ENCODE measurements at places on chromosomes 16 and 17. TPM values are rescaled to one million over a fixed set of nuclear protein-coding genes. Genes with fewer than 3 reads are reported as not detected.
A peak's percentile ranks its signal among the peaks of the same experiment; 100 is the strongest.

Gene ATAD5
- polyA plus RNA-seq: 9.1 TPM

Gene CES3
- 1.3 TPM for polyA plus RNA-seq

Gene CMTM1
- polyA plus RNA-seq: 6.8 TPM

Gene CTRB1
- not detected for polyA plus RNA-seq

Gene MILR1
- 2.3 TPM for polyA plus RNA-seq

Gene CLEC19A
- polyA plus RNA-seq: not detected

Gene ZACN
- 22.3 TPM for polyA plus RNA-seq

DNA sequence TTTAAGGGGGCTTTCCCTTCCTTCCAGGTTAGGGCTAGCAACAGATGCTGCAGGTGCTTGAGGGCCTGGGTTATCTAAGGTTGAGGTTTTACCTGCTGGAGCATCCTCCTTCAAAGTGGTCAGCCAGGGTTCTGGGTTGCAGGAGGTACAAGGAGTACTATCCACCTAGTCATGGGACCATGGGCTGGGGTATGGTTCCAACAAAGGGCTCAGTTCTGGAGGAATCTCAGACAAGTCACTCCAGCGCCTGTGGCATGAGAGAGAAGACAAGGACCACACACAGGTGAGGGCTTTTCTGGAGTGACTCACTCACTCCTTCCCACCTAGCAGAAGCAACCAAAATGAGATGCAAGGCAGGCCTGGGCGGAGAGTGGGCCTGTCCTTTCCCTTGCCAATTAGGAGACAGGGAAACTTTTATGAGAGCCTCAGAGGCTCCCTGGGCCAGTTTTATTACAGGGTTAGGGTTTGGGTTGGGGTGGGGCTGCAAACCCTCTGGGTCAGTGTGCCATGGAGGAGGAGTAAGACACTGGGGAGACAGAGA is 2.2 kb downstream of the MYO19 start:
- DNase-seq: no peak

DNA sequence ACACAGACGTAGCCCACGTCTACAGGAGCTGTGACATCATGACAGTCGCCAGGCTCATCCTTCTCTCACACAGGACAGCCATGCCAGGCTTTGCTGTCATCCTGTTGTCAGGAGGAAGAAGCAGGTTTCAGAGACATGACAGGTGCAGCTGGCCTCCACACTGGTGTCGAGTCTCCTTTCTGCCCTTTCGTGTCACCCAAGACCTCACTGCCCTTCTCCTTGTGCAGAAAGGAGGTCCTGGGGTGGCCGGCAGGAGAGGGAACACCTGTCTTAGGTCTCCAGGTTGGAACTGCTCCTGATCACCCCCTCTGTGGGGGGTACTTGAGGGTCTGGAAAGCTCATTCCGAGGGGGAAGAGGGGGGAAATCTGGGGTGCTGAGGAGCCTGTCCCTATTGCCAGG is 41.6 kb upstream of the IRF8 start:
- DNase-seq: no peak

DNA sequence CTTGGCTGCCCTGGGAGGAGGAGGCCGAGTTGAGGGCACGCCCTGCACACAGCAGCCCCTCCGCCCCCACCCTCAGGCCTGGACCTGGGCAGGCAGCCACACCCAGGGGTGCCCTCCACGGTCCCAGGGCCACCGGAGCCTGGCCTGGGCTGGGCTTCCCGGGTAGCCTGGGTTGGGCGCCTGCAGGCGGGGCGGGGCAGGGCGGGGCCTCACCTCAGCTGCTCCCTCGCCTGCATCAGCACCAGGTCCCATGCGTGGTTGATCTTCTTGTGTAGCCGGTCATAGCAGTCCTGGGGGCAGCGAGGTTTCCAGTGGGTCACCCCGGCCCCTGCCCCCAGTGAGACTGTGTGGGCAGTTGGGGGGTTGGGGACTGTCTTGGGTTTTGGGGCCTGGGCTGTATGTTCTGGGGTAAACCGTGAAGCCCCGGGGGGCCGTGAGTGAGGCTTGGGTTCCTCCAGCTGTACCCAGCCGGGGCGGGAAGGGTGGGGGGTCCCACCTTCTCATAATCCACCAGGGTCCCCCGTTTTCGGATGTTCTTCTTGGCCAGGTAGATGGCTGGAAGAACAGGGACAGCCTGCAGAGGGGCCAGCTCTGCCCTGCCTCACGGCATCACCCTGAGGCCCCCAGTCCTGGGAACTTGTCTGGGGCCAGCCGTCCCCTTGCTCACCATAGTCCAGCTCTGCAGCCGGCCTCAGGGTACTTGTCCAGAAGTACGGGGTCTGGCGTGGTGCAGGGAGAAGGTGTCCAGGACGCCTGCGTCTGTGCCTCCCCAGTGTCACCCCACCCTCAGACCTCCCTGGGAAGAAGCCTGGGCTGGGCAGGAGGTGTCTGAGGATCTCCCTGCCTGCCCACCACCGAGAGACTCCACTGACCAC is 2.0 kb downstream of the RGS11 start:
- DNase-seq: no peak

DNA sequence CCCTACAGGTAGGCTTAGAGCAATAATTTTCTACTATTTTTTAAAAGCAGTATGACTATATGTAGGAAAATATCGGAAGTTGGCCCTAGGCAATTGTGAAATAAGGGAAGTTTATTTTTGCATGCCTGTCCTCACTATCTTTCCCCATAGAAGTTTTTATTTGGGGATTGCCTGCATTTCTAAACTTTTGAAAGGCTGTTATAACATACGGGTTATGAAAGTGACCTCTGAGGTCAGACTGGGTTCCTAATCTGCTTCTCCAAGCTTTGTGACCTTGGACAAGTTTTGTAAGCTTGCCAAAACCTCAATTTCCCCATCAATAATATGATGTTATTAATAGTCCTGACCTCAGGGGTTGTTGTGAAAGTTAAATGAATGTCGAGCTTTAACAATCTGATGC is 67.1 kb downstream of the ARHGAP44 start:
- DNase-seq: no peak

DNA sequence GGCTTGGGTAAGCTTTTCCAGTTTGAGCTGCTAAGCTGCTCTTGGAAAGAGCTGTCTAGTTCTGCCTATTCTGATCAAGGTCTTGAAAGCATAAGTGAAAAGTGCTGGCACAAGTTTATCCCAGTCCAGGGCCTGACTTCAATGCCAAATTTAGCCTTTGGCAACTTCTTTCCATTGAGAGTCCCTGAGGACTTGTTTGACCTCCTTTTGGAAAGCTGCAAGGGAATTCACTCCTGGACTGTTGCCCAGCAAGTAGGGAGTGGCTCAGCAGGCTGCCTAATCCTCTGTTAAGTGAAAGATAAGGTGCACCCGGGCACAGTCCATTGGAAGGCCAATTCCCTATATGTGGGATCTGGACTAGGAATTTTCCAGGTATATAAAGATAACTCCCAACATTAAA is 16.0 kb upstream of the TANC2 start:
- DNase-seq: no peak

- no peak for DNase-seq
Measured at GRCh38 chr17:27239584-27239983, 54.3 kb upstream of the WSB1 start.

DNA sequence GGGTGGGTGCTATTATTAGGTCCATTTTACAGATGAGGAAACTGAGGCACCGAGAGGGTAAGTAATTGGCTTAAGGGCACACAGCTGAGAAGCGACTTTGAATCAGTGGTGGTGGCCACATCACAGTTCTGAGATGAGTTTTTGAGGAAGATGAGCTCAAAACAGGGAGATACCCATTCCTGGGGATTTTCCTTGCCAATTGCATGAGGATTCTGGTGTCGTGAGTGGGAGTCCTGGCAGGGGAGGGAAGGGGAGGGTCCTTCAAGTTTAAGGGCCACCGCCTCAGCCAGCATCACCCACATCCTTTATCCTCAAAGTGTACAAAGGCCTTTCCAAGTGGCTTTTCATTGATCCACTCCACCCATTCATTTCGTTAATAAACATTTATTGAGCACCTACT is 45.3 kb downstream of the IL21R start:
- no peak for DNase-seq

DNA sequence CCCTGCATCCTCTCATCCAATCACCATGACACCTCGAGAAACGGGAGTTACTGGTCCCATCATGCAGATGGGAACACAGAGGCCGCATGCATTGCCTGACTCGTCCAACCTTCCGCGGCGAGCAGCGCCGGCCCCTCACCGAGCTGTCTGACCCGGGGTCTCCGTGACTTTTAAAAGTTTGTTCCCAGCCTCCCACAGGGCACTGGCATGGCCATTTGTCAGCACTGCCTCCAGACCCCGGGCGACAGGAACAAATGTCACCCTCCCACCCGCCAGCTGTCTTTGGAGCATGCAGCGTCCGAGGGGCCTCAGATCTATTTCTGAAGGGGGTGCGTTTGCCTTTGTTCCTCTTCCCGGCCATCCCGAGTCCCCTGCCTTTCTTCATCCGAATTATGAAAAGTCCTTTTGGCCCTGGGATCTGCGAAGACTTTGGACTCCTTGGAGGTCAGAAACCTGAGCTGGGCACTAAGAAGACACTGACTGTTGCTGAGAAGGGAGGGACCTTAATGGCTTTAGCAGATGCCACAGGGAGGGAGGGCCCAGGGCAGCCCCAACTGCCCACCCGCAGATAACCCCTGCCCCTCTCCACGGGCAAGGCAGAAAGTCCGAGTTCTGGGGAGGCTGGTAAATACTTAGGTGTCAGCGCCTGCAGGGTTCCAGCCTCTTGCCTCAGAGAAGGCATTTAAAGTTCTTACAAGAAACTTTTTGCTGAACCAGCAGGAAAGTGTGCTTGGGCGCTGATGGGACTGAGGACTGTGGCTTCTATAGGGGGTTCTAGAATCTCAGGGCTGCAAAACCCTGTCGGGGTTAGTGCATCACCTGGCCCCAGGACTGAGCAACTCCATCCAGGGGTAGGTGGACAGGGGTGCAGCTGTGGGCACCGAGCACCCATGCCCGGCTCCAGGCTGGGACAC is 348.1 kb downstream of the FOXL1 start:
- DNase-seq: no peak

- DNase-seq: no peak
Measured at GRCh38 chr17:49406421-49407061, 8.1 kb downstream of the PHB1 start.

- DNase-seq: no peak
Measured at GRCh38 chr16:78098087-78098486, 1.4 kb upstream of the WWOX start.

GRCh38 chr16:73599351-73599750 is 551.4 kb upstream of the ZFHX3 start:
- no peak for DNase-seq

DNA sequence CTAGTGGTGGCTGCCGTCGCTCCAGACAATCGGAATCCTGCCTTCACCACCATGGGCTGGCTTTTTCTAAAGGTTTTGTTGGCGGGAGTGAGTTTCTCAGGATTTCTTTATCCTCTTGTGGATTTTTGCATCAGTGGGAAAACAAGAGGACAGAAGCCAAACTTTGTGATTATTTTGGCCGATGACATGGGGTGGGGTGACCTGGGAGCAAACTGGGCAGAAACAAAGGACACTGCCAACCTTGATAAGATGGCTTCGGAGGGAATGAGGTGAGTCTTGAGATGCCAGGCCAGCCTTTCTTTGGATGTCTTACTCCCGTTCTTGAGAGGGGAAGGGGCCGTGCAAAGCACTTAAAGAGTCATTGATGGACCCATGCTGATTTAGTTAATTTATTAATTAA is 16.1 kb downstream of the ARSG start:
- DNase-seq: no peak

DNA sequence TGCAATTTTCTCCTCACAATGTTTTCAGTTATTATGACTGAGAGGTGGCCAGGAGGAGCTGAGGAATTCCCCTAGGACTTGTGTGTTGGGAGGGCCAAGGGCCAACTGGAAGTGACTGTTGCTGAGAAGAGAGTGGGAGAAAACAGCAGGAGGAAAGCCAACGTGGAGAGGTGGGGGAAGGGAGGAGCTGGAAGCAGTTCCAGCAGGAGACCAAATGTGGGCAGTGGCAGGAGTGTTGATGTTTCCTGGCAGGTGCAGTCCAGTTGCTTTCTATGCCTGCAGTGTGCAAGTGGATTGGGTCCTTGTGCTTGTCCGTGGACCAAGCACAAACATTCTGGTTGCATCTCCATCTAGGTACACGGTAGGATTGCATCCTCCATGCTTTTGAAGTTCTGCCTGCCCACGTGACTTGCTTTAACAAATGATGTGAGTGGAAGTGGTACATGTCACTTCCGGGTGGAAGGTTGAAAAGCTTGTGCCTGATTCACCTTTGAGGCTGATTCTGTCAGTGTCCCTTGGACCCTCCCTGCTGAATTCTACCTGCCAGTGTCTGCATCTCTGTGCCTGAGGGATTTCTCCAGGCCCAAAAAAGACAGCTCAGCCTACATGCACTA is 54.7 kb upstream of the CRHR1 start:
- no peak for DNase-seq

DNA sequence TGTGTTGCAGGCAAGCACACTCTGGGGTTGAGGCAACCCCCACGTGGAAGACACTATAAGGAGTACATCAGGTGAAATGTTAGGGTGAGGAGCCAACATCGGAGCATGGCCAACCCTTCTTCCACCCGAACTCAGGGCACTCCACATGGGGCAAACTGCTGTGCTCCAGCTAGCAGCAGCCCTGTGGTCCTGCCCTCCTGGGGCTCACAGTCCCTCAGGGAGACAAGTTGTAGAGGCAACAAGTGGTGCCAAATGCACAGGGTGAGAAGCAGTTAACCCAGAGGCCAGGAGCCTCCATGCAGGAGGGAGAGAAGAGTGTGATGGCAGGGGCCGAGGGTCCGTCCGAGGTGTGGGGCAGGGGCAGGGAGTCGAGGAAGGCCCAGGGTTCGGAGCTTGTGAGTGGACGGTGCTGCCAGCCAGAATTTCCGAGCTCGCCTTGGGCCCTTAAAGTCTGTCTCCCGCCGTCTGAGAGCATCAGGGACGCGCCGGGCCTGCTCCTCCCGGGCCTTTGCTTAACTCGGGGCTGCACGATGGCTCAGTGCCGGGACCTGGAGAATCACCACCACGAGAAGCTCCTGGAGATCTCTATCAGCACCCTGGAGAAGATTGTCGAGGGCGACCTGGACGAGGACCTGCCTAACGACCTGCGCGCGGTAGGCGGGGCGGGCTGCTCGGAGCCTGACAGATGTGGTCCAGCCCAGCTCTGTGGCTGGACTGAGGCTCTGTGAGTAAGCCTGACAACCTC is 32.3 kb downstream of the ATPAF2 start:
- DNase-seq: no peak

DNA sequence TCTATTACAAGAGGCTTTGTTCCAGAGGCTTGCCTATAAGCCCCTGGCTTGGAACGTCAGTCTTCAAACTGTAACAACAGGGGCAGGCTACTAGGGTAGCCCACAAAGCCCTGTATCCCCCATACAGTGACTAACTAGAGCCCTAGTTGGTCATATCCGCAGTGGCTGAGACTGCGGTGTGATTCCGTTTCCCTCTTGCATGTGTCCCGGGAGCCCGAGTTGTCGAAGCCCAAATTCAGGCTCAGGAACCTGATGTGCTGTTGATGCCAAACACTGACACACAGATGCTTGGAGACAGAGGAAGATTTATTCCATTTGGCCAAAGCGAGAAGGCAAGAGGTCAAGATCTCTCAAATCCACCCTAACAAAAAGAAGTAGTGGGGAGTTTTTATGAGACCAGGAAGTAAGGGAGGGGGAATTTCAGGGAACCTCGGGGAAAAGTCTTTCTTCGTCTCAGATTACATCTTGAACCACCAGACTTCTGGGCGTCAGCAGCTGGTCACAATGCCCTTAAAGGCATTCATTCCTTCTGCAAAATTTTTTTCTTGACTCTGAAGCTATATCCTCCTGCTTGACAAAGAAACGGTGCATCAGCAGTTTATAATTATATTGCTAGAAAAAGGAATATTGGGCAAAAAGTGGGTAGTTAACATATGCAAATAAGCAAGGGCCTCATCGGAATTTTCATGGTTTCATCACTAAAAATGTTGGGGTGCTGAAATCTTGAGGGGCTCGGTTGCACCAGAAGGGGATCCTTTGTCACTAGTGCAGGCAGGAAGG is 879 bp downstream of the SLFN5 start:
- DNase-seq: peak; percentile 56

GRCh38 chr16:10202649-10203048 is 20.4 kb upstream of the GRIN2A start:
- no peak for DNase-seq

All from left renal cortex interstitium (tissue), 4 donors.